ENCODE measurements at places on chromosomes 2 and 18.

- DNase-seq = no peak
Observed at GRCh38 chr2:9390151-9390850, 33.0 kb downstream of the ITGB1BP1 start.

DNA sequence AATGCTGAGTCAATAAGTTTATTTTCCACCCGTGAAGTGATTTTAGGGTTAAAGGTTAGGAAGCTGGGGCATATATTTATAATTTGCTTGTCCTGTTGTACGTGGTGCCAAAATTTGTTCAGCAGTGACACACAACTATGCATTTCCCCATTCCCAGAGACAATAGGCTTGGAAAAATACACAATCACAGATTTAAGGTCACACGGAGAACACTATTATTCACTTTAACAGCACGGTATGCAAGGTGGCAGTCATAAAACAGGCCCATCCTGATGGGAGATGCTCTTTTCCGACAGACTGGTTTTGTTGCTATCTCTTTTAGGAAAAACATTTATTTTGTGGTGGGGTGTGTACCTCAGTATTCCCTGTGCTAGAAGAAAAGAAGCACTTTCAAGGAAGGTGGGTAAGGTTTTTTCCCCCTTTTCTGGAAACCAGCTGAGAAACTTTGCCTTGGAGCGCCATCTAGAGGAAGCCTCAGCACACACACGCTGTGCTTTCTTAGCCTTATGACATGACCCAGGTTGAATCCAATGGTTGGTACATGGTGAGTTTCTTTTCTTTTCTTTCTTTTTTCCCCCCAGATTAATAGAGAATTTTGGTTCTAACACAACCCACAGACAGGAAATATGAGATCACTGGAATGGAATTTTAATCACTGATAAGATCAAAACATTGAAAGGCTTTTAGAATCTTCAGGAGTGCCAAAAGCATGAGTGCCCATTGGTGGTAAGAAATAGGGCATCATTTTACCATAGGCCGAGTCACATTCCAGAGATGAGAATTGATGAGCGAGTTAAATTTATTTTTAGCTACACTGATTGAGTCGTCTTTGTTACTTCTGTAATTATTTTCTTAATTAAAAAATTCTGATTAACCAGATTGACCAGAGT is 332.1 kb downstream of the AGPS start:
- DNase-seq = peak; percentile 7

- no peak for DNase-seq
Observed at GRCh38 chr2:205585449-205586383, 96.6 kb upstream of the NRP2 start.

DNA sequence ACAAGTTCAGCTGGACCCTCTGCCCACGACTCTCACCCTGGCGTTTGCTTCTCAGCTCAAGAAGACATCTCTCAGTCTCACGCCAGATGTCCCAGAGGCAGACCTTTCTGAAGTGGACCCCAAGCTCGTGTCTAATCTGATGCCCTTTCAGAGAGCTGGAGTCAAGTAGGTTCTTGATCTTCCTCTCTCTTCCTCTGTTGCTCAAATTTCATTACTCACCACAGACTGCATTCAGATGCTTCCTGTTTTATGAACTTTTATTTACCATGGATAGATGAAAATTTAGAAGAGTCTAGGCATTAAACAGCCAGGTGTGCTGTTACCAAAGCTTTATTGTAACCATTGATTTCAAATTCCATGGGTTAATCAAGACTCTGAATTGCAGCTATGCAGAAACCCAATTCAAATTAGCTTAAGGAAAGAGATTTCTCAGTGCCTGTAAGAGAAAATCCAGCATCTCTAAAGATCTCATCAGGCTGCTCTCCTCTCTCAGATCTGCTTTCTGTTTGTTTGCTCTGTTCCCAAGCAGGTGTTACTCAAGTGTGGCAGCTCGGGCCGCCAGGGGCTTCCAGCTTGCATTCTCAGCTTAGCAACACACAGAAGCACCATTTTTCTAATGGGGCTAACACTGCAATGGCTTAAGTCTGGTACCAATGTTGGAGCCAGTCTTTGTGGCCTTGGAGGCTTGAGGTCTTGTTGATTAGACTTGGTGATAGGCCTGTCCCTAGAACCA is 16.5 kb downstream of the SMARCAL1 start:
- DNase-seq = no peak

DNA sequence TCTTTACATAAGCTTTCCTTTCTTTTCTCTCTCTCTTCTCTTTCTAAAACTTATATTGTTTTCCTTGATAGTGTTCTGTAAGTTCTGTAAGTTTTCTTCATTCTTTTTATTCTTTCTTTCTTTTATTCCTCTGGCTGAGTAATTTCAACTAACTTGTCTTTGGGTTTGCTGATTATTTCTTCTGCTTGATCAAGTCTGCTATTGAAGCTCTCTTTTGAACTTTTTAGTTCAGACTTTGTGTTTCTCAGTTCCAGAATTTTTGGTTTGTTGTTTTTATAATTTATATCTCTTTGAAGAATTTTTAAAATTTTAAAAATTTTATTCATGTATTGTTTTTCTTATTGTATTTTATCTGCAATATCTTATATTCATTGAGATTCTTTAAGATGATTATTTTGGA is 795.8 kb upstream of the SALL3 start:
- no peak for DNase-seq

- no peak for DNase-seq
Observed at GRCh38 chr18:47036298-47036874, 965 bp upstream of the ELOA2 start.

DNA sequence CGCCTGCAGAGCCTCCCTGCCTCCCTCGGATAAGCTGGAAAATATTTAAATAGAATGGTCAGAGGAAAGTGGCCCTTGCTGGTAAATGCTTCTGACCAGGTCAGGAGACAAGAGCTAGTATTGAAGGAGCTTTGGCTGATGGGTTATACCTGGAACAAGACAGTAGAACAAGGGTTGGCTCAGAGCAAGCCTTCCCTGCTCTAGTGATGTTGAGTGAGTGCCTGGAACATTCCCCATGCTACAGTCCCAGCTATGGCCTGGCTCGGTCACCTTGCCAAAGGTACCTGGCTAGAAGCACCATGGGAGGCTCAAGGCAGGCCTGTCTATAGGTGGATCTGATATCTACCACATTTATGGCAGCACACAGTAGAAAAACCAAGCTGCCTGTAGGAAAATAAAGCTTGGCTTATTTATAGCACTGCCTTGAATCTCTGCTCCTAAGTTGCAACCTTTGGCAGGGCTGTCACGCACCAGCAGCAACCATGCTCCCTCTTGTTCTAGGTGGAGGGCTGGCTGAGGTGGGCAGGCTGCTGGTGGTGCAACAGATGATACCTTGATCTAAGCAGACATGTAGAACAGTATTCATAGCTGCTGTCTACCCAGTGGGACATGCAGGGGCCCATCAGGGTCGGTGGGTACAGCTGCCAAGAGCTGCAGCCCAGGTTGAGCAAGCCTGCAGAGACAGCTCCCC is 66.7 kb upstream of the BCL2L11 start:
- no peak for DNase-seq

DNA sequence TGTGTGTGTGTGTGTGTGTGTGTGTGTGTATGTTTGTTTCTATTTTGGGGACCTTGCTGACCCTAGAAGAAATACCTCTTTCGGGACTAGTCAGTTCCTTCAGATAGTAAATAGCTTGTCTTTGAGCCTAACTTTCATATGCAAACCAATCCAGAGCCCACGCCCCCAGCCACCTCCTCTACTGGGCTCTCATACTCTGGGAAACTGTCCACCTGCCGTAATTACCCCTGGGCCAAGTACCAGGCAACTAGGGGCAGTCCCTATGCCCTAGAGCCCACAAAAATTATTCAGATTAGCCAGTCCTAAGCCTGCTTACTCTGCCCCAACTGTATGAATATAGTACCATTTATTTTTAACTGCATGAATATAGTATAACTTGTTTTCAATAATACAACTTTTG is 970.4 kb downstream of the EPHA4 start:
- DNase-seq = no peak

DNA sequence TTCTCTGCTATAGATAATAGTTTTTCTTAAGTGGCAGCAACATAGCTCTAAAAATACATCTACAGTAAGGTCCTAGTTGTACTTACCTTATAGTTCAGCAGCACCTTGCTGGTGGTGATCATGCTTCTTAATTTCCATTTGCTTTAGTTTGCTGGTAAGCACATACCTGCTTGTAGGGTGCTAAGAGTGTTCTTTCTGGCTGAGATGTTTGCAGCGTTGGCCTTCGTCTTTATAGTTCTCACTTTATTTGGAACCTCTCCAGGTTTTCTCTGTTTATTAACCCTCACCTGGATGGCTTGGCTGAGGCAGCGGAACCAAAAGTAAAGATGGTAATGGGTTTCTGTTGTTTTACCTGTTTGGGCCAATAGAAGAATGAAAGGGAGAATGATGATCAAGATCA is 123.6 kb upstream of the EFEMP1 start:
- DNase-seq = no peak

- DNase-seq = no peak
Observed at GRCh38 chr2:55169915-55170314, 62.2 kb downstream of the CLHC1 start.

- no peak for DNase-seq
Observed at GRCh38 chr18:72086421-72086820, 457.7 kb downstream of the CBLN2 start.

- no peak for DNase-seq
Observed at GRCh38 chr2:202135091-202135874, 62.2 kb downstream of the KIAA2012 start.

All from T follicular helper cell (primary cell).